SIG-M5 (cell line): ENCODE measurements at places on chromosomes 6 and 20.

- no peak for DNase-seq
These were observed 7.0 kb upstream of the EPB41L2 start for GRCh38 chr6:131070061-131070460.

GRCh38 chr6:25852756-25853155, 20.9 kb upstream of the SLC17A1 start:
- DNase-seq: no peak

GRCh38 chr6:83273596-83273995, 80.4 kb downstream of the RWDD2A start:
- no peak for DNase-seq

DNA sequence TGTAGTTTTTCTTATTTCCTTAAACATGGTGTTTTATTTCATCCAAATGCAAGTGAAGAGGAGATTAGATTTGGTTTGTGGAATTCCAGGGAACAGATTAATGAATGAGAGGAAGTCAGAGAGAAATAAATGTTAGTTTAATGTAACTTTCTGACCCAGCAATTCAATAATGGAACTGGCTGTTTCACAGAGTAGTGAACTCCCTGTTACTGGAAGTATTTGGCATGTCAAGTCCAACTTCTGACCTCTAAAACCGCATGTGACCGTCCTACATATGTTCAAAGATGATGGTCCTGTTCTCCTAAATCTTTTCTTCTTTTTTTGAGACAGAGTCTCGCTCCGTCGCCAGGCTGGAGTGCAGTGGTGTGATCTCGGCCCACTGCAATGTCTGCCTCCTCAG, 18.7 kb downstream of the PROCR start:
- no peak for DNase-seq

DNA sequence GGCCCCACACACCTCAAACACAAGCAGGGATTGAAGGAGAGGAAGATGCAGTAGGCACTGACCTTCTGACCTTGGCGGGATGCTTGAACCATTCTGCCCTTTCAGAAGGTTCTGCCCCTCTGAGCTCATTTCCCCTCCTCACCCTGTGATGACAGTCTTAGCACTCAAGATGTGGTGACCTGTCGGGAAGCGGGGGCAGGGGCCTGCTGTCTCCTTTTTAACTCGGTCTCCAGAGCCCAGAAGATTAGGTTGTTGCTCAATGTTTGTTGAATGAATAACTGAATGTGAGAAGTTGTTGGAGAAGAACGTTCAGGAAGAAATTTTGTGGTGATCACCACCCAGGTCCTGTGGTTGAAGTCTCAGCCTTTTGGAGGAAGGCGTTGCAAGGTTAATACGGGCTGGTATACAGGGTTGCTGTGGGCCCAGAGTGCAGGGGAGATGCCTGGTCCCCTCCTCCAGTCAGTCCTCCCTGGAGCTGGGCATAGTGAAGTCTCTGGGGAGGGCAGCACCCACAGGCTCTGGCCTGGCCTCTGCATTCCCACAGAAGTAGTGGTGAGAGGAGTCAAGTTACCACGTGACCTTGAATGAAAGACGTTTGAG, 49.7 kb upstream of the FUCA2 start:
- DNase-seq: no peak

GRCh38 chr6:99344289-99344688, 5.2 kb downstream of the FAXC start:
- DNase-seq: no peak
